ENCODE measurements at places on chromosomes 5 and 9. TPM values are rescaled to one million over a fixed set of nuclear protein-coding genes. Genes with fewer than 3 reads are reported as not detected.
A peak's percentile ranks its signal among the peaks of the same experiment; 100 is the strongest.

- H3K36me3 ChIP-seq, result no peaks in the 10 kb centered on the region
- DNase-seq, result no peak
- no peak overlapping the region for H3K4me3 ChIP-seq
- H3K27me3 ChIP-seq, result peaks cover 8% of the 10 kb centered on the region
- no peak overlapping the region for H3K27ac ChIP-seq
- no peaks in the 10 kb centered on the region for H3K4me1 ChIP-seq
Observed at GRCh38 chr5:136073714-136074529, 45.1 kb downstream of the TGFBI start.

- H3K27ac ChIP-seq, result no peak overlapping the region
- no peaks in the 10 kb centered on the region for H3K27me3 ChIP-seq
- no peak for DNase-seq
- H3K4me1 ChIP-seq, result no peaks in the 10 kb centered on the region
Observed at GRCh38 chr5:1826235-1826980, 25.2 kb downstream of the NDUFS6 start.

- no peak for DNase-seq
- H3K4me3 ChIP-seq, result no peak overlapping the region
- H3K36me3 ChIP-seq, result no peaks in the 10 kb centered on the region
- H3K27ac ChIP-seq, result no peak overlapping the region
- H3K4me1 ChIP-seq, result no peaks in the 10 kb centered on the region
Observed at GRCh38 chr9:117135501-117136098, 279.3 kb downstream of the ASTN2 start.

DNA sequence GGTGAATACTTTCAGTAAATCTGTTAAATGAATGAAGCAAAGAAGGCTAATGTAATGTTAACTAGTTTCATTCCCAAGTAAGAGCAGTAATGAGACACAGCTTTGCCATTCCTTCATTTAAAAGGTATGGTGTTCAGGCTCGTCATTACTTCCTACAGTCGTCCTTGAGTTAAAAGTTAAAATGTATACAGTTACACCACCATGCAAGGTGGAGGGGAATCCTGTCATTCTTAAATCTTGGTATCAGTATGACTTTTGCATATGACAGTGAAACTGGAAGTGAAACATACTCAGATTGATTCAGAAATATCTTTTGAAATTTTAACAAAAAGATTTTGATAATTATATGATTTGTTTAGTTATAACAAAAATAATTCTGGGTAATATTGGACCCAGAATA, 25.9 kb downstream of the MTRR start:
- peaks cover 97% of the 10 kb centered on the region for H3K36me3 ChIP-seq
- H3K27ac ChIP-seq, result no peak overlapping the region
- no peaks in the 10 kb centered on the region for H3K4me1 ChIP-seq
- no peak overlapping the region for H3K4me3 ChIP-seq

- H3K27ac ChIP-seq, result no peak overlapping the region
- H3K4me3 ChIP-seq, result no peak overlapping the region
- H3K36me3 ChIP-seq, result no peaks in the 10 kb centered on the region
- H3K4me1 ChIP-seq, result no peaks in the 10 kb centered on the region
Observed at GRCh38 chr5:38329132-38329715, 70.9 kb downstream of the EGFLAM start.

- H3K4me3 ChIP-seq, result no peak overlapping the region
- no peak overlapping the region for H3K27ac ChIP-seq
- no peak for DNase-seq
- H3K36me3 ChIP-seq, result no peaks in the 10 kb centered on the region
Observed at GRCh38 chr9:16062542-16063240, 509.8 kb downstream of the CCDC171 start.

GRCh38 chr5:17367256-17367840, 130.7 kb upstream of the TAF11L2 start:
- H3K27ac ChIP-seq, result no peak overlapping the region
- no peaks in the 10 kb centered on the region for H3K36me3 ChIP-seq
- DNase-seq, result no peak
- H3K4me3 ChIP-seq, result no peak overlapping the region
- no peaks in the 10 kb centered on the region for H3K4me1 ChIP-seq

GRCh38 chr5:33684496-33685159, 207.2 kb downstream of the ADAMTS12 start:
- DNase-seq, result no peak
- H3K27me3 ChIP-seq, result no peaks in the 10 kb centered on the region
- H3K36me3 ChIP-seq, result no peaks in the 10 kb centered on the region
- H3K4me3 ChIP-seq, result no peak overlapping the region
- no peak overlapping the region for H3K27ac ChIP-seq

GRCh38 chr5:142977363-142978051, 207.3 kb downstream of the ARHGAP26 start:
- no peak overlapping the region for H3K4me3 ChIP-seq
- H3K36me3 ChIP-seq, result no peaks in the 10 kb centered on the region
- H3K27ac ChIP-seq, result no peak overlapping the region
- peaks cover 17% of the 10 kb centered on the region for H3K4me1 ChIP-seq
- no peak for DNase-seq

- H3K27ac ChIP-seq, result no peak overlapping the region
- DNase-seq, result no peak
- no peaks in the 10 kb centered on the region for H3K36me3 ChIP-seq
Observed at GRCh38 chr5:53243403-53243802, 133.8 kb upstream of the MOCS2 start.

DNA sequence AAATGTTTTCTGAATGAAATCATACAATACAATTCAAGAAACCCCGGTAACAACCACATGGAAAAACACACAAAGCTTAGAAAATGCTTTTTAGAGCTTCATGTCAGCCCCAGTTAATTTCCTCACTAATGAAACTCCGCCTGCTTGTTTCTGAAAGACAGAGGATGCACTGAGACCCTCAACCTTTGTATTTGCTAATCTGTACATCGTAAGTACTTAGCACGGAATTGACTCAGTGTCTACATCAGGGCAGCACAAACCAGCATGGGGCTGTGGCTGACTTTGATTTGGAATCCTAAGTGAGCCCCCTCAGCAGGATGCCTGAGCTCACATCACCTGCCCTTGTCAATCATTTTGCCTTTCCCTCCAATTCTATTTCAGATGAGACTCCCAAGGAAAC, 499.1 kb upstream of the MPDZ start:
- no peaks in the 10 kb centered on the region for H3K27me3 ChIP-seq
- no peak overlapping the region for H3K27ac ChIP-seq
- H3K4me3 ChIP-seq, result no peak overlapping the region
- H3K36me3 ChIP-seq, result no peaks in the 10 kb centered on the region
- DNase-seq, result no peak

- no peak overlapping the region for H3K4me3 ChIP-seq
- no peak overlapping the region for H3K27ac ChIP-seq
- H3K4me1 ChIP-seq, result no peaks in the 10 kb centered on the region
- peak; percentile 29 for DNase-seq
Observed at GRCh38 chr9:87878989-87879511, 3.6 kb upstream of the SPATA31E1 start.

Gene HSD17B4
- total RNA-seq, result 351 TPM

Gene IL4
- not detected for total RNA-seq

Gene LRRC26
- not detected for total RNA-seq

Gene PANK3
- 71.4 TPM for total RNA-seq

Gene INSL6
- total RNA-seq, result not detected

Gene C9orf153
- 0.41 TPM for total RNA-seq

Gene CCL28
- total RNA-seq, result 5.3 TPM

Gene ARHGEF39
- total RNA-seq, result 1.5 TPM

Gene SOHLH1
- not detected for total RNA-seq

Data from left lung (tissue), 14 donors.